SJCRH30 (cell line): ENCODE measurements at places on chromosomes 1 and 21.

DNA sequence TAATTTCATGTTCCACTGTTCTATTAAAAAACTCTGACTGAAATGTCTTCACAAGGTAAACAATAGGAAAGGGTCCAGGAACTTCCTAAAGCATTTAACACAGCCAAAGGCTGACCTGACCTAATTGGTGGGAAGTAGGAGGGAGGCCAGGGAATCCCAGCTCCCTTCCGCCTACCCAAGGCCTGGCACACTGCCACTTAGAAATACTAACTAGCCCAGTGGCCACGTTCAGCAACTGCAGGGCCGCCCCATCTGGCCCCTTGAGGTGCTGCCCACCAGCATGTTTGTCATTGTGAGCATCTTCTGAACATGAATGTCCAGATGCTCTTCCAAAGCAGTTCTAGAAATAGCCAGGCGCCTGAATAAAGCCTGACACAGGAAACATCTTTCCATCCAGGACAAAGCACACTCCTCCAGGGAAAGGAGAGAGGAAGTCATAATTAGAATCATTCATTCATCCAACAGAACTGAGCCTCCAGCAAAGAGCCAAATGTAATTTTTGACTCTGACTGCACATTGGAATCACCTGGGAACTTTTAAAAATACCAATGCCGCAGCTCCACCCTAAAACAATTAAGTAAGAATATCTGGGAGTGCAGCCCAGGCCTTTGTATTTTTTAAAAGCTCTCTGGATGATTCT lies 44.6 kb upstream of the BCL9 start:
- peak; percentile 55 for DNase-seq

- DNase-seq = no peak
These were observed 363.0 kb upstream of the DUSP10 start for GRCh38 chr1:222104694-222105392.

DNA sequence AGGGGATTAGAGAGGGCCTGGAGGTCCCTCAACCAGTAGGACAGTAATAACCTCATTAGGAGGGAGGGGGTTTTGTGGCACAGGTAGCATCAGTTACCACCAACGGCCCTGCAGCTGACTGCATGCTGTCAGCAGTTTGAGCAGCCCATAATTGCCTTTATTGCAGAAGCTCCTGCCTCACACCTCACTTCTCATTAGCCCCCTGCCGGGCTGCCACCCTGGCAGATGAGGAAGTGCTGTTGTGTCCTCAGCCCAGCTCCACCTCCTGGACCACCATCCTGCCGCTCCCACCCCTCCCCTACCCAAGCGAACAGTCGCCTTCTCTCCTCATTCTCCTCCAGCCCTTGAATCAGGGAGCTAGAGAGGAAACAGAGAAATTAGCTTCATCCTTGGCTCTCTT lies 237.4 kb downstream of the LMX1A start:
- no peak for DNase-seq

- peak; percentile 83 for DNase-seq
These were observed 201.2 kb upstream of the L1TD1 start for GRCh38 chr1:61993331-61993961.

DNA sequence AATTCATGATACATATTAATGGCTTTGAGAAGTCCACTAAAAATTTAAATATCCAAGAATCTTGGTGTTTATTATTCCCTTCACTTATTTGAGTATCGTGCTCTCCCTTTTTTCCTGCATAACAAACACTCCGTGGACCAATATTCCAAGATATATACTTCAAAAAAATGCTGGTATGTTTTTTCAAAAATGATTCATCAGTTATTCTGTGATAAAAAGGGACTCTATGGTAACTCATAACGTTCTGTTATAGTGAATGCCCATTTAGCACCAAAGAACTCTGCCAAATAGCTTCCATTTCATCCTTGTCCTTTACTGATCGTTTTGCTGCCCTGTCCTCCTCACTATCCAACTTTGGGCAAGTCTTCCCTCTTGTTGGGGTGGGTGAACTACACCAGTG lies 12.9 kb downstream of the GIPC2 start:
- no peak for DNase-seq

DNA sequence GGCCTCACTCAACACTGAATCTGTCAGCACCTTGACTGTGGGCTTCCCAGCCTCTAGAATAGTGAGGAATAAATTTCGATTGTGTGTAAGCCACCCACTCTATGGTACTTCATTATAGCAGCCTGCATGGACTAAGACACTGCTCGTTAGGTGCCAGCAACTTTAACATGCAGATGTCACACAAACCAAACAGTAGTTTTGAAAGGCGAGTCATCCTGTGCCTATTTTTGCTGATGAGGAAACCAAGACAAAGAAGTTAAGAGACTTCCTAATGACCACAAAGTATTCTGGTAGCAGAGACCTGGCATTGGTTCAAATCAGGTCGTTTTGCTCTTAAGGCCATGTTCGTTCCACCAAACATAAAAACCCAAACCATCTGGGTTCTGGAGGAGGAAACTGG lies 42.9 kb downstream of the BATF3 start:
- no peak for DNase-seq

DNA sequence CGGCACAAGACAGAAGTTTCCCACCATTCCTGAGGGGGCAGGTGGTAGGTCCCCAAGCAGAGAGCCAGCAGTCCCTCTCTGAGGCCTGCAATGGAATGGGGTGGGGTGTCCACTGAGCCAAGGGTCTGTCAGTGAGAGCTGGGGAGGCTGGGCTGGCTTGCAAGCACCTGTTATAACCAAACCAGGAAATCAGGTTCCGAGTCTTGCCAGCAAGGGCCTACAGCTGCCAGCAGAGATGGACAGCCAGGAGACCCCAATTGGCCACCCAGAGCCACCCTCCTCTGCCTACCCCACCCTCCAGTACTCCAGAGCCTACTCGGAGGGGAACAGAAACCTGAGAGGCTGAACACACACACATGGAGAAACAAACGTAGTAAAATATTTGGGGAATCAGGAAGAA lies 32.2 kb downstream of the PSEN2 start:
- DNase-seq = no peak

- DNase-seq = peak; percentile 78
These were observed 22.9 kb upstream of the RALGPS2 start for GRCh38 chr1:178702146-178702545.

GRCh38 chr1:187374082-187374481 lies 545.3 kb downstream of the PLA2G4A start:
- no peak for DNase-seq

DNA sequence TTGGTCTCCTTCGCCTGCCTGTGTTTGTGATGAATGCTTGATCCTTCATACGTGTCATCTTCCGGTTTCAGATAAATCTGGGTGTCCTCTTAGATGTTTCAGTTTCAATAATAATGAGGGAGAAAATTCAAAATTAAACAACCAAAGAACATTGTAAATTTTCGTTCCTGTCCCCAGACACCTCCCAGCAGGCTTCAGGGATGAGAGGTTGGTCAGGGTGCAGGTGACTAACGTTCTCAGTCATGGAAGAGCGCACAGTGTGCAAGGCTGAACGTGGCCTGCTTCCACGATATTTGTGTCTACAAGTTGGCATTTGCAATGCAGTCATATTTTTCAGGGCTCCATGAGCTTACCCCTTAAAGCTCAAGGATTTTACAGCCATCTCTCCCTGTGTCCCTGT lies 147.1 kb upstream of the ARHGEF16 start:
- DNase-seq = no peak

DNA sequence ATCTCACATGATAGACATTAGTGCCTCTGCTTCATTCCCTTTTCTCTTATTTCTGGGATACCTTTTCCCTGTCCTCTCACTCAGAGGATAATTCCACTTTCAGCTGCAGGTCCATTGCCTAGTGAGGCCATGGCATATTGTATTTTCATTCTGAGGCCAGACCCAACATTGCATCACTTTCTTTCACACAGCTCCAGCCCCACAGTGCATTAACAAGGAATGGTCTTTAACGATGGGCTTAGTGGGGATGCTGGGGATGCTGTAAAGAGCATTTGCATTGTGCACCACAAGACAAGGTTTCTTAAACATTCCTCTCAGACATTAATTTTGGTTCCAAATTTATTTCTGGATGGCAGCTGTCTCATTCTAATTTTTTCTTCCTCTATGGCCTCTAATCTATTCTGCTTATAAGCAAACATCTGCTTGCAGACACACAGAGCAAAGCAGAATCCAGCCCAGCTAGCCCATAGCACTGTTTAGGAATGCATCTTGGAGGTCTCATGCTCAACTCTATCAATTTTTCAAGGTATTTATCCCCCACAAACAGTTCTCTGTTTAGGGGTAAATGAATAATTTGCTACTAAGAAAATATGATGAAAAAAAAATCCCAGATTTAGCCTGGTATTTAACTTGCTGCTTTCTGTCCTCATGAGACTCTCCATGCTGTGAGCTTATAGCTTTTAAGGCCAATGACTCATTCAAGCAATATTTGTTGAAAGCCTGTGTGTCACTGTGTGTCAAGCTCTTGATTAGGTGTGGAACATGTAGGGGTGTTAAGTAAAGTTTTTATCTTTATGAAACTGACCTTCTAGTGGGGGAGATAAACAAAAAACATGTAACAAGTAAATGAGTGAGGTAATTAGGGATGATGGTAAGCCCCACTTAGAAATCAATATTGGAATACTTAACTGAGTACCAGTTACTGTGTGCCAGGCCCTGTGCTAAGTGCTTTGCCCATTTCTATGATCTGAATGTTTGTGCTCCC lies 44.5 kb upstream of the CCDC190 start:
- no peak for DNase-seq

GRCh38 chr1:37479255-37480124 lies 5.1 kb downstream of the ZC3H12A start:
- peak; percentile 51 for DNase-seq

- no peak for DNase-seq
These were observed 175.5 kb downstream of the PGBD5 start for GRCh38 chr1:230250666-230251065.

DNA sequence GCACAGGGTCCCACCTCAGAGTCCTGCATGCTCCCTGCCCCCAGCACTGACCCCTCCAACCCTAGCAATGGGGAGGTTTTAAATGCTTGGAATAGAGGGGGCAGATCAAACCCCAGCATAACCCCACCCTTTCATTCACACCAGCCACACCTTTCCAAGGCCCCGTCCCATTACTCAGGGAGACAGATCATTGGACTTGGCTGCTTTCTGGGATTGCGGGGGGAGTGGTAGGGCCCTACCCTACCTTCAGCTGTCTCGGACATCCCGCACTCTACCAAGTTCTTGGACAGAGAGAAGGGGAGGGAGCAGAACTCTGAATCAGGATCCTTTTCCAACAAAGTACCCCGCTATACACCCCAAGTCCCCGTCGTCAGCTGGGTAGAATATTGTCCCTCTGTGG lies 983 bp downstream of the PADI2 start:
- no peak for DNase-seq

- no peak for DNase-seq
These were observed 93.2 kb downstream of the PHTF1 start for GRCh38 chr1:113666126-113666525.

GRCh38 chr1:159921251-159921650 lies 4.1 kb downstream of the TAGLN2 start:
- DNase-seq = no peak

GRCh38 chr1:219549215-219549614 lies 63.7 kb downstream of the ZC3H11B start:
- DNase-seq = no peak

DNA sequence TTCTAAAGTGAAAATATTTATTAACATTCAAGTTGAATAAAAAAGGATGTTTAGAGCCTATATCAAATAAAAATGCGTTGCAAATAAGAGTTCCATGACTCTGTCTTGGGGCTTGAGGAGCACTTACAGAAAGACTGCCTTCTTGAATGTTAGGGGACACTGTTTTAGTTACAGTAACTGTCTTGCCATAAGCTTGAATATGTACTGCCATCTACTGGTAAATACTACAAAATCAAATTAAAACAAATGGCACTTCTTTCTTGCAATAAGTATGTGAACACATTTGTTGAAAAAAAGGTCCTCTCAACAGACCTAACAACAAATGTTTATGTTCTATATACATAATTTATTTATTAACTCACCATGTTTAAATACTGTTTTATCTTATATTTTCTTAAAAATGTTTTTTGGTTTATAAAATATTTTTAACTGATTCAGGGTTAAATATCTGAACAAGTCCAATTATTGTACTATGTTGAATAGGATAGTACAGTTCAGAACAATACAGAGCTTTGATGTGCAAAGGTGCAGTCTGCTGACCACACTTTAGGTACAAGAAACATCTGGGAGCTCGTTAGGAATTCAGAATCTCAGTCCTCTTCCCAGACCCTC lies 199.5 kb downstream of the LRRIQ3 start:
- DNase-seq = no peak

- peak; percentile 89 for DNase-seq
These were observed 826 bp downstream of the LAPTM5 start for GRCh38 chr1:30756545-30757351.

DNA sequence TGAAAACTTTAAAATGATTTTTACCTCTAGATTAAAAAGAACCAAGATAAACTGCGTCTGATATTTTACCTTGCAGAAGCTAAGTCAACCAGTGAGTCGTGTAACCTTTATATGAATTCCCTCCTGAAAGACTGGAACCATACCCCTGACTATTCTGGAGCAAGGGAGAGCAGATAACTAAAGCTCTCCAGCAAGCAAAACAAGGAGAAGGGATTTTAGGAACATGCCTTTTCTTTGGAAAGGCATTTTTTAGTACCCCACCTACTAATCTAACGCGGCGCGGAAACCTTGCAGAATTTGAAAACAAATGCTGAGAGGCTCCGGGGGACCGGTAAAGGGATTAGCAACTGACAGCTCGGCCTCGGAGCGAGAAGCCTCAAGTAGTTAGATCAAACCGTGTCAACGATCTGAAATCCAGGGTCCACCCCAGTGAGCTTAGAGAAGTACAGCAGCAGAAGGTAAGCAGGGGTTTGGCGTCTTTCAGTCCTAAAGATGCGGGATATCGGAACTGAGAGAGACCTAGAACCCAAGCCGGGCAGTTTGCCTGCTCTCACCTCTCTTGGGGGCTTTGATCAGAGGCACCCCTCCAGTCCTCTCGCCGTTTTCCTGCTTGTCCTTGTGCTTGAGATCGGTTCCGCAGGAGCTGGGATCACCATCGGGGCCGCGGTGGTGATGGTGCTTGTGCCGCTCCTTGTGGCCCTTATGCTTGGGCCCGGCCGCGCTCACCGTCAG lies 954 bp downstream of the RSBN1 start:
- DNase-seq = peak; percentile 35

DNA sequence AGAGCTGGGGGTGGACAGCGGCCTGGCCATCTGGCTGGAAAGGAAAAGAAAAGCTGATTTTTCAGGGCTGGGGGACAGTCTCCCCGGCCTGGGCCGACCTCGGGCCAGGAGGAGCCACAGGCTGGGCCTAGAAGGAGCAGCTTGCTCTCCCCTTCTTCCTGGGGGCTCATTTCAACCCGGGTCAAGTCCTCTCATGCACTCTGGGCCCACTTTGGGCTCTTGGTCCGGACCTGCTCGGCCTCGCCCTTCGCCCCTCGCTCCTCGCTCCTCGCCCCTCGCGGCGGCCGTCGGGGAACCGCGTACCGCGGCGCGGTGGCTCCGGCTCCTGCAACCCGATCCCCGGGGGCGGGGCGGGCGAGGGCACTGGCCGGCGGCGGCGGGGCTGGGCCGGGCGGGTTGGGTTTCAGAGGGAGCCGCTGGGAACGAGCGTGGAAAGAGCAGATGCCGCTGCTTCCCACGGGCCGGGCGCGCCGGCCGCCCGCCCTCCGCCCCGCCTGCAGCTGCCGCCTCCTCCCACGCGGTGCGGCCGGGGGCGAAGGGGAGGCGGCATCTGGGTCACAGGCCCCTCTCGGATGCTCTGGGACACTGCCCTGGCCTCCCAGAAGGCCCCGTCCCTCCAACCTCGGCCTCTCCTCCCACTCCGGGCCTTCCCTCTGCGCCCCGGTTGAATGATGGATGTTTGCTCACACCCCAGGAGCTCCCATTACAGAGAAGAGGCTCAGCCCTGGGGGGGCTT lies 6.6 kb downstream of the HEYL start:
- peak; percentile 92 for DNase-seq

GRCh38 chr1:96945509-96946084 lies 224.0 kb downstream of the PTBP2 start:
- DNase-seq = no peak
